CD4-positive, alpha-beta T cell treated with Interleukin-21 for 1 hour (primary cell): ENCODE measurements at places on chromosomes 5 and 9.

- no peak for DNase-seq
Measured at GRCh38 chr5:33379757-33380156, 61.0 kb upstream of the TARS1 start.

- DNase-seq: no peak
Measured at GRCh38 chr9:77595426-77596095, 52.6 kb downstream of the GNA14 start.

DNA sequence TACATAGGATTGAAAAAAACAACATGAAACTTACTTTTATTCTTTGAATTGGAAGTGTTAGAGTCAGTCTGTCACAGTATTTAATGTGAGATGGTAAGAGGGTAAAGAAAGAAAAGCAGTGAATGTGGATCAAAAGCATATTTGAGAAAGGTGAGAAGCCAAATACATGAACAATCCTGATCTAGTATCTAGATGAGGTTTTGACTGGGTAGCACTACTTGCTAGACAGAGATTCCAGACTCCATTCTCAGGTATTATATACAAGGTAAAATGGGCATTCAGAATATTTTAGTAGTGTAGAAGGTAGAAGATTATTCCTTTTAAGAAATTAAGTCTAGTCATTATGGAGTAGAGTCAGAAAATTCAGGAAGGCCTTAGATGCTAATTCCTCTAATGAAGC is 62.2 kb downstream of the SLC38A9 start:
- DNase-seq: no peak

DNA sequence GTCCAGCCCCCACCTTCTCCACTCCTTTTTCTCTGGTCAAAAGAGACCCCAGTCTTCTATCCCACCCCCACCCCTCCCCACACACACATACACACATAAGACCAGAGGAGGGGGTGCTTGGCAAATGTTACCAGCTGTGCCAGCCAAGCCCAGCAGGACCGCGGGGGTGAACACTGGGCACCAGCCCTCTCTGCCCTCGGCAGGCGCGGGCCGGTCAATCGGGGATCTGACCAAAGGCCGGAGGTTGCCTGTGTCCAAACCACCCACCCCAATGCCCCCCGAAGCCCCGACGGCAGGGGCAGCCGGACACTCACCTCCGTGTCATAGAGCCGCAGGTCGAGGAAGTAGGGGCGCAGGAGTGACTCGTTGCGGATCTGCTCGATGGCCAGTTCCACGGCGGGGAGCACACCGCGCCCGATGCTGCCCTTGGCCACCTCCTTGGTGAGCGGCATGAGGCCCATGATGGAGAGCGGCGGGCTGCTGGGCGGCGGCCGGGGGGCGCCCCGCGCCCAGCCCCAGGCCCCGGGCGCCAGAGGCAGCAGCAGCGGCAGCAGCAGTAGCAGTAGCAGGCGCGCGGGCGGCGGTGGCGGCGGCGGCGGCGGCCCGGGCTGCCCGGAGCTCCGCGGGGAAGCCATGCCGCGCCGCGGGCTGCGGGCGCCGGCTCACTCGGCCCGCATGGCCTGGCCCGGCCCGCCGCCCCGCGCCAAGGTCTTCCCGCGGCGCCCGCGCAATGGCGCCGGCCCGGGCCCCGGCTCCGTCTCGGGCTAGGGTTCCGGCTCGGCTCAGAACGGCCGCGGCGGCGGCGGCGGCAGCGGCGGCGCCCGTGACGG is 417 bp downstream of the GABBR2 start:
- no peak for DNase-seq

- no peak for DNase-seq
Measured at GRCh38 chr9:4569101-4569500, 78.8 kb downstream of the SLC1A1 start.

GRCh38 chr5:170289121-170289520 is 8.5 kb downstream of the LCP2 start:
- DNase-seq: no peak

DNA sequence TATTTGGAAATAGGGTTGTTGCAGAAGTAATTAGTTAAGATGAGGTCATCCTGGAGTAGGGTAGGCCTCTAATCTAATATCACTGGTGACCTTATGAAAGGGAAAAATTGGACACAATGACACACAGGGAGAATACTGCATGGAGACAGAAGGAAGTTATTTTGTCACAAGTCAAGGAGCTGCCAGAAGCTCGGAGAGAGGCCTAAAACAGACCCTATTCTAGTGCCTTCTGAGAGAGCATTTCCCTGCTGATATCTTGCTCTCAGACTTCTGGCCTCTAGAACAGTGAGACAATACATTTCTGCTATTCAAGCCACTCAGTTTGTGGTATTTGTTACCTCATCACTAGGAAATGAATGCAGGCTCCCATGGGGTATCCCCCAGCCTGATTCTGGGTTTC is 332.9 kb downstream of the CSNK1G3 start:
- no peak for DNase-seq
